IPS DF 6.9 (cell line): ENCODE measurements at places on chromosomes 4 and X.

DNA sequence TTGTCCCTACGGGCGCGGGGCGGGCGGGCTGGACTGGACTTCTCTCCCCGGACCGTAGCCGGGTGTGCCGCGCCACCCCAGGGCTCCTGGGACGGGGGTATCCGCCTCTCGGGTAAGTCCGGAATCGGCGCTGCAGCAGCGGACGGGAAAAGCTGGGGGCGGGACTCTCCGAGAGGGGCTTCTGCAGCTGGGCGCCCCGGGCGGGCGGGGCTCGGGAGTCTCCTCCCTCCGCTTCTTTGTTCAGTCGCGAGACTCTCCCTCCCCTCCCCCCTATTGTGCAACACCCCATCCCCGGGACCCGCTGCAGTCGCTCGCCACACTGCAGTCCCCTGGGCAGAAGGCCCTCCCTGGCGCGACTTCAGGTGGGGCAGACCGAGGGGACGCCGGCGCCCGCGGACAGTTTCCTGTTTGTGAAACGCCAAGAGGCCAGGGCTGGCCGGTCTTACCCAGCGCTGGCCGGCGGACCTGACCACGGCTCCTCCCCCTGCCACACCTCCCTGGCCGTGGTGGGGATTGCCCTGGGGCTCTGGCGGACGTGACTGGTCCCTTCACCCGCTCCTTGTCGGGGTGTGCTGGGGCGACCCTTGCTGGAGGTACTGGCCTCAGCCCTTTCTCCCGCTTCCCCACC is 966 bp downstream of the CCNG2 start:
- peak; percentile 52 for DNase-seq

DNA sequence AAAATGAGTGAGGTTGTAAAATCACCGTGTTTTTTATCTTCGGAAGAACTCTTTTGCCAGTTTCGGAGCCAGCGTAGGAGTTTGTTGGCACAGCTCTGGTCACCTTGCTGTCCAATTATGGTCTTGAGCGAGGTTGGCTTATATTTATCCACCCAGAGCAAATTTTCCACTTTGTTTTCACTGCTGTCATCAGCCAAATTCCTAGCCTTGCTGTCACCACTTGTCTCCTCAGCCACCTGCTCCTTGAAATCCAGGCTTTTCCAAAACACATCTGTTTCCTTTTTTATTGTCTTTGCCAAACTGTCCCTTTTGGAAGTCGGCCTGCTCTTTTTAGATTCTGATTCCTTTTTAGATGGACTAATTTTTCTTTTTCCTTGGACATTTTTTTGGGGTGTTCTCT is 57.6 kb downstream of the RFC1 start:
- DNase-seq = no peak

DNA sequence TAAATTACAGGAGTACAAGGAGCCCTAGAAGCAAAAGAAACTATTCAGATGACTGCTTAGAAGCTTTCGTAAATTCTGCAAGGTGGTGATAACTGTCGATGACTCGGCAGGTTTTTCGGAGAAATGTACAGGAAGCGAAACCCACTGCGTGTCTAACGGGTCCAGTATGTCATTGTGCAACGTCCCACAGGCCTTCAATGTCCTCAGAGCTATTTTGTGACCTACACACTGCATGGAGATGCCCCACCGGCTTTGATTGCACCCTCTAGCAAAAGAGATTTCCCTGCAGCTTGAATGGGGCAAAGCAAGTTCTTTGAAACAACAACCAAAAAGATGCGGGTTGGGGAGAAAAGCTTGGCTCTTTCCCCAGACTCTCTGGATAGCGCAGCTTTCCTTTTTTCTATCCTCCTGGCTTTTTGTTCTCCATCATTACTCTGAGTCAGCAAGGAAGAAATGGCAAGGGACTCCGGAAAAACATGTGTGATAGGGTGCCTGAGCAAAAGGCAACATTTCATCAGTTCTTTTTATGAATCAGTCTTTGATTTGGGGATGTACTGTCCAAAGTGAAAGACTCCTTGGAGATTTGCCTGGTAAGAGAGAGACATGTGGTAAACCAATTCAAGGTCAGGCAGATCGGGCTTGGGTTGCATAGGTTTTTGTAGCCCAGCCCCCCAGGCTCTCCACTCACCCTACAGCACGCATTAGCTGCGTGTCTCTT is 112.0 kb upstream of the TBL1X start:
- DNase-seq = no peak

DNA sequence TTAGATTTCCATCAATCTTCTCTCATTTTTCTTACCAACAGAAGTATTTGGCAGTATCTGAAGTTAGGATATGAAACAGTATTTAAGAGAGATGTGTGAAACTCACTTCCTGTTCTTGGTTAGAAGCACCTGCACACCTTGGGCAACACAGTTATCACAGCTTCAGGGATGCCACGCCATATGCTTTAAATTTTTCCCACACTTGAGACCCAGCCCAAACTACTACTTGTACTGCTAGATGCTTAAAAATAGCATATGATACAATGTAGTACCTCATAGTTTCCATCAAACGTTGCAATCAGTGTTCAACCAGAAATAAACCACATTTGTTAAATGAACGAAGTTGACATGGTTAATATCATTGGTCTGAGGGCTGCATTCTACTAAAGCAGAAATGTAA is 725.1 kb upstream of the FRG1 start:
- DNase-seq = no peak

- DNase-seq = no peak
These were observed 9.2 kb downstream of the NDUFA1 start for GRCh38 chrX:119880552-119881437.

- DNase-seq = no peak
These were observed 135.6 kb downstream of the CHIC2 start for GRCh38 chr4:53928825-53929224.

DNA sequence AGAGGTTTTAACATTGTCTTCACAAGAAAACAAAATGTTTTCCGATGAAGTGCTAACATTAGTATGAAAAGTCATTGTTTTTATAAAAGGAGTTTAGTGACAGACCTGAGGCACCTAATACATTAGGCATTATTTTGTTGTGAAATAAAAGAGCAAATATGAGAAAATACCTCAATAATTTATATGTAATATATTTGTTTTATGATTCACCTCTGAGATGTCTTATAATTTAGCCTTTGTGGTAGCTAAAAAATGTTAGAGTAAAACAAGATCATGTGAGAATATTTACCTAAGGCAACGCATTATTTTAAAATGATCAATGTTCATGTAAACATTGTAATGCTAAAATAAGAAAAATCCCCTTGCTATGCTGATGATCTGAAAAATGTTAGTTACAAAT is 100.9 kb upstream of the WDFY3 start:
- DNase-seq = no peak

DNA sequence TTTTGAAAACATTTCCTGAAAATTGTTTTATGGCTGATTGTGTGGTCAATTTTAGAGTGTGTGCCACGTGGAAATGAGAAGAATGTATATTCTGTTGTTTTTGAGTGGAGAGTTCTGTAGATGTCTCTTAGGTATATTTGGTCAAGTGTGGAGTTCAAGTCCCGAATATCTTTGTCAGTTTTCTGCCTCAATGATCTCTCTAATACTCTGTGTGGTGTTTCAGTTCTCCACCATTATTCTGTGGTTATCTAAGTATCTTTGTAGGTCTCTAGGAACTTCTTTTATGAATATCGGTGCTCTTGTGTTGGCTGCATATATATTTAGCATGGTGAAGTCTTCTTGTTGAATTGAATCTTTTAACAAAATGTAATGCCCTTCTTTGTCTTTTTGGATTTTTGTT is 113.3 kb downstream of the LINC00632 start:
- DNase-seq = no peak

- DNase-seq = no peak
These were observed 475.5 kb upstream of the ADGRL3 start for GRCh38 chr4:60724623-60725022.

DNA sequence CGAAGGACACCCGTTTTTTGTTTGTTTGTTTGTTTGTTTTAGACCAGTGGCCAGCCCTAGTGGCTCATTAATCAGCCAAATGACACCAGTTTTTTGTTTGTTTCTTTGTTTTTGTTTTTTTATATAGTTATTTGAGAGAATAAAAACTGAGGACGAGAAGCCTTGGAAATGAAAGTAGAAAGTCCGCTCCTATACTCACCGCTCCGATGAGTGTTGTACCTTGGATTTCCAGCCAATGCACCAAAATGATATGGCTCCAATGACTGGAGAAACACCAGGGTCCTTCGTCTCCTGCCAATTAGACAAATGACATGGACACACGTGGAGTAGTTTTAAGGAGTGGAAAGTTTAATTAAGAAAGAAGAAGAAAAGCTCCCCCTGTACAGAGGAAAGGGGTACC is 87.9 kb downstream of the ZXDA start:
- no peak for DNase-seq

- peak; percentile 9 for DNase-seq
These were observed 117.3 kb downstream of the ENPP6 start for GRCh38 chr4:184100297-184100885.

DNA sequence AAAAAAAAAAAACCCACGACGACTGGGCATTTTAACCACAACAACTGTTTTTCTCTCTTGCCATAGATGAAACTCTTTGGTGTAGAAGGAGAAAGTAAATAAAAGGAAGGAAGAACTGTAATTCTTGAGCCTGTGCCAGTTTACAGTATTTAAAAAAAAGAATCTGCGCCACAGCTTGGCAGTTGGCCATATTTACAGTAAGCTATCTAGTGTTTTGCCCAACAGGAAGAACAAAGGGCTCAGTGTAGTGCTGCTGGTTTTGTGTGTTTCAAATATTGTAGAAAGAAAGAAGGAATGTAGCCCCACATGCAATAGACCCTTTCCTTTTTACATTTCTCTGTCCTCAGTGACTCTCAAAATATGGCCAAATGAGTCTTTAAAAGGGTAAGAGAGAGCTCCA is 66.1 kb downstream of the NR3C2 start:
- no peak for DNase-seq

- no peak for DNase-seq
These were observed 36.8 kb upstream of the TAPT1 start for GRCh38 chr4:16263056-16263455.

- no peak for DNase-seq
These were observed 41.2 kb upstream of the ZC4H2 start for GRCh38 chrX:65017451-65017850.

GRCh38 chr4:94722748-94723147 is 35.0 kb upstream of the BMPR1B start:
- DNase-seq = no peak

- DNase-seq = no peak
These were observed 496 bp downstream of the SH2D1A start for GRCh38 chrX:124346877-124347241.

GRCh38 chr4:11073621-11074051 is 355.1 kb downstream of the HS3ST1 start:
- DNase-seq = no peak

- DNase-seq = no peak
These were observed 737.5 kb upstream of the NDST4 start for GRCh38 chr4:115850799-115851509.

GRCh38 chr4:27186710-27187109 is 326.1 kb downstream of the STIM2 start:
- DNase-seq = no peak

DNA sequence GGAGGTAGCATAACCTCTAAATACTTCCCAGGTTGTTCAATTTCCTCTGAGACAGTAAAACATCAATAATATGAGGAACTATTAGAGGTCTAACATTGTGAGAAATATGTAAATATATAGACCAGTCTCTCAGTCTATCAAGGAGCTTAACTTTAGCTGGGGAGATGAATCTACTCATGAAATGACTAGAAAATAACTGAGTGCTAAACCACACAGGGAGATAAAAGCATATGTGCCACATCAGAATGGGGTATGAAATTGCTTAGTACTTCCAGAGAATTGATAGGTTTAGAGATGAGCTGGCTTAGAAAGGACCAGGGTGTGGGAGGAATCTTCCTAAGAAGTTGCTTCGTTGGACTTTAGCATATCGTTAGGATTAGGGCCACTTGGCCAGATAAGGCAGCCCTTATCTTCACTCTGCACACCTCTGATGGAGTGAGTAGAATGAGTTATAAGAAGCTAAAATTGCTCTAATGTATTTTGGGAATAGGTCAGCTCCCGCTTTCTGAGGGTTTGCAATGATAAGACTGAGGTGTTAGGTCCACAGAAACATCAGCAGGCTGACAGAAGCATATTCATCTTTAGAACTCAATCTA is 299.2 kb downstream of the UNC5C start:
- no peak for DNase-seq

DNA sequence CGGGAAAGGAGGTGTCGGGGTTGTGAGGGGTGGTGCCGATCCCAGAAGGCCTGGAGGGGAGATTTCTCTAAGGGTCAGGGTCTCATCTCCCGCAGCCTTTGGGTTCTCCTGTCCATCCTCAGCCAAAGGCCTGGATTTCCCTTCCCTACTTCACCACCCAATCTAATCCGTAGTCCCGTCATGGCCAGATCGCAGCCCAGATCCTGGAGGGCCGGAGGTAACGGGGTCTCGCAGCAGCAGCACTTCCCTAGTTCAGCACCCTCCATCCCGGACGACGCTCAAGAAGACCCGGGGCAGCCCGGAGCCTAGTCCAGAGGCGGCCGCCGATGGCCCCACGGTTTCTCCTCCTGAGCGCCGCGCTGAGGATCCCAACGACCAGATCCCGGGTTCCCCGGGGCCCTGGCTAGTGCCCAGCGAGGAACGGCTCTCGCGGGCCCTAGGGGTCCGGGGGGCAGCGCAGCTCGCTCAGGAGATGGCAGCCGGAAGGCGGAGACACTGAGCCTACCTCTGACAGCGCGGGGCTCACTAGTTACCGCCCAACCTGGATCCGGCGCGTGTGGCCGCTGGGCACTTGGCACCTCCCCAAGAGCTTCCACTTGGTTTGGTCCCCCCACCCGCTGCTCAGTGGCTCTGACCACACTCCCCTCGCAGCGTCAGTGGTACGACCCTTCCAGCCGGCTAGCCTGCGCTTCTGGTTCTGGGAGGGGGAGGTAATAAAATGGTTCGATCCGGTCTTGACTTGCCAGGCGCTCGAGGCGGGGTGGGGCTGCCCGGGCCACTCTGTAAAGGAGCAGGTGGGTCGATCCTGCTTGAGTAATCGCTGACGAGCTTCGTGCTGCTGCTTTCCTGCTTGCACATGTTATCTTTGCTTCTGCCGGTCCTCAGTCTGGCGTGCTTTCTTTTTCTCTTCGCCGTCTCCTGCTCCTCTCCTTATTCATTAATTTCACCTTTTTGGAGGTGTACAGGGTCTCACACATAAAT is 3.6 kb downstream of the MAGIX start:
- no peak for DNase-seq

- peak; percentile 57 for DNase-seq
These were observed 50.6 kb downstream of the LGI2 start for GRCh38 chr4:24980064-24980690.

GRCh38 chrX:132023896-132024386 is 839 bp downstream of the STK26 start:
- no peak for DNase-seq
